ENCODE measurements at places on chromosomes 2 and 18.

- DNase-seq, result no peak
Measured at GRCh38 chr2:183186296-183186695, 62.1 kb downstream of the NUP35 start.

GRCh38 chr2:80255918-80256781, 48.4 kb downstream of the LRRTM1 start:
- DNase-seq, result no peak

GRCh38 chr18:2511451-2511850, 59.9 kb downstream of the METTL4 start:
- DNase-seq, result no peak

DNA sequence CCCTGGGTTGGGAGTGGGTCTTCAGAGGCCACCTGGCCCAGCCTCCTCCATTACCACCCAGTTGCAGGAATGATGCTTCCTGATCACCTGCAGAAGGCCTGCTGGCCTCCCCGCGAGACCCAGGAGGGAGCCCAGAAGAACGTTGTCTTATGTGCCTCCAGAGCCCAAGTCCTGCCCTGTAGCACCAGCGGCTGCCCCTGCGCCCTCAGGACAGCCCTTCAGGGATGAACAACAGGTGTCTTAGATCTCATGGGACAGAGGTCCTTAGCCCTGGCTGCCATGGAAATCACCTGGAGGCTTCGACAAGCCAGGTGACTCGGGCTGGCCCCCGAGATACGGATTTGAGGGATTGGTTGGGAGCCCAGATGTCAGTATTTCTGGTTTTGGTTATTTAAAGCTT, 278.8 kb downstream of the CELF4 start:
- no peak for DNase-seq

DNA sequence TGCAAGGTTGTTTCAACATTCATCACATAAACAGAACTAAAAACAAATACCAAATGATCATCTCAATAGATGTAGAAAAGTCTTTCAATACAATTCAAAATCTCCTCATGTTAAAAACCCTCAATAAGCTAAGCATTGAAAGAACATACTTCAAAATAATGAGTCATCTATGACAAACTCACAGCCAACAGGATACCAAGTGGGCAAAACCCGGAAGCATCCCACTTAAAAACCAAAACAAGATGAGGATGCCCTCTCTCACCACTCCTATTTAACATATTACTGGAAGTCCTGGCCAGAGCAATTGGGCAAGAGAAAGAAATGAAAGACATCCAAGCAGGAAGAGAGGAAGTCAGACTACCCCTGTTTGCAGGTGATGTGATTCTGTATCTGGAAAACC, 992.2 kb upstream of the PIK3C3 start:
- no peak for DNase-seq

- no peak for DNase-seq
Measured at GRCh38 chr18:11163665-11164064, 14.3 kb upstream of the PIEZO2 start.

GRCh38 chr2:78832481-78832880, 193.0 kb upstream of the REG3G start:
- DNase-seq, result no peak

DNA sequence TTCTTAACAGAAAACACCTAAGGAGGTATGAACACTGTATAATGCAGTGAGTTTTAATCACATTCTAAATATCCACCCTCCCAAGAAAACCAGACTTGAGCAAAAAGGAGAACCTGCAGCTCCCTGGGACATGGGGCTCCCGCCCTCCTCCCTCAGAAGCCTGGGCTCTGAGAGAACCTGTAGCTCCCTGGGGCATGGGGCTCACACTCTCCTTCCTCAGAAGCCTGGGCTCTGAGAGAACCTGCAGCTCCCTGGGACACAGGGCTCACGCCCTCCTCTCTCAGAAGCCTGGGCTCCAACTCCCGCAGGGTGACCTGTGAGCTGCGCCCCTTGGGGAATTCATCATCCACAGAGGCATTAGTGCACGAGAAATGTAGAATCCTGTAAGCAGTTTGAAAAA, 222.9 kb downstream of the SNTG2 start:
- no peak for DNase-seq

DNA sequence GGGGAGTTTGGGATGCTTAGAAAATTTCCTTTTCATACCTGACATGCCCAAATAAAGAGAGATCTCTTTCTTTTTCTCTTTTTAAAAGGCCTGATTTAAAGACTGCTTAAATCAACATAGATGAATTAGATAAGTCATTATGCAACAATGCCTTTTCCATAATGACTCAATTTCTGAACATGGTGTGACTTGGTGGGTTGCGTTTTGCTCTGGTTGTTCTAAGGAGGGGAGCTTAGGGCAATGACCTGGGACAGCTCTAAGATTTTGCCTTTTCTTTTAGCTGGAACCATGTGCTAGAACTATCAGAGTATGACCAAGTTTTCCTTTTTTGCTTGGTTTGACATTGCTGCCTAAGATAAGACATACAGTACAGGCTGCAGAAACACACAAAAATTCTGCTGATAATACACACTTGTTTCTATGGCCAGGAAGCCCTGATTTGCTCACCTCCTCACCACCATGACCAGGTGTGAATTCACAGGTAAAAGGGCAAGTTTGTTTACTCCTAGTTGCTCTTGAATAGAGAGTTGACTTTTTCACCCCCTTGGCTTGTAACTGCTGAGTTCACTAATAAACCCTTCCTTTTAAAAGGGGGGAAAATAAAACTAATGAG, 58.1 kb upstream of the IL1RL1 start:
- DNase-seq, result no peak

DNA sequence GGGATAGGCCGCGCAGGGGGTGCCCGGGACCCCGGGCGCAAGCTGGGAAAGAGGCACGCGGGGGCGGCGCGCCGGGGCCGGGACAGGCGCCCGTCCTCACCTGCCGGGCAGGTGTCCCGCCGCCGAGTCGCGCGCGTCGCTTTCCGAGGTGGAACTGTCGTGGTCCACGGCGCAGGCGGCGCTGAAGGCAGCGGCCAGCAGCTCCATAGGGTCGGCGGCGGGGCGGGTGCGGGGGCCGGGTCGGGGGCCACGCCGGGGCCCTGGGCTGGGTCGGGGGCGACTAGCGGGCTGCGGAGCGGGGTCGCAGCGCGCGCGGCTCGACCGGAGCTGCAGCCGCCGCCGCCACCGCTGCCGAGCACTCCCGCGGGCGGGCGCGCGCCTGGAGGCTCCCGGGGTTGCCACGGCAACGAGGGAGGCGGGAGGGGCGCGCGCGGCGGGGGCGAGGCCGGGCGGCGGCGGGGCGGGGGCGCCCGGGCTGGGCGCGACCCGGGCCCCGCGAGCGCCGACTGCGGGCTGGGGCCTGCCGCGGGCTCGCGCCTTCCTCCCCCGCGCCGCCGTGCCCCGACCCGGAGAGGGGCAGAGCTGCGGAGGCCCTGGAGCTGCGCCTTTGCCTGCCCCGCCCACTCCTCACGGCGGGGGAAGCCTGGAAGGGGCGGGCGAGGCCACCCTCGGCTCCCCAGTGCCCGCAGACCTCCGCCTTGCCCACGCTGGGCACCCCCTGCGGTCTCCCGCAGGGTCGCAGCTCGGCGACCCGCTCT, 57.9 kb downstream of the SNORC start:
- DNase-seq, result no peak

- no peak for DNase-seq
Measured at GRCh38 chr2:33378556-33379210, 97.8 kb upstream of the RASGRP3 start.

DNA sequence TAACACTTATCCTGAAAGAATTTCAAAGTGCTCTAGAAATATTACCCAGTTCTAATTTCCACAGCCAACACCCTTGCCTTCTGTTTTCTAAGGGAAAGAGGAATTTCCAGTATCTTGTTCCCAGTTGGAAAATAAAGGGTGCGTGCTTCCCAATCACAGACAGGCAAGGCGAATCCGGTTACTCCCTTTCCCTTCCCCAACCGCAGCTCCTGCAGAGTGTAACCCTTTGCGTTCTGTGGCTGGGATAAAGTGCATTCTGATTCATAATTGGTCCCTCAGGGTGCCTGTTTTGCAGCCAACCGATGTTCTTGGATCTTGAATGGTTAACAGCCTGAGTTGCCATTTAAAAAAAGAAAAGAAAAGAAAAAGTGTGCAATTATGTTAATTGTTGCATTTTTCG, 40.6 kb upstream of the PGAP1 start:
- no peak for DNase-seq

- no peak for DNase-seq
Measured at GRCh38 chr2:227826019-227826521, 12.4 kb downstream of the CCL20 start.

GRCh38 chr2:110790907-110791306, 58.5 kb downstream of the ACOXL start:
- DNase-seq, result no peak

DNA sequence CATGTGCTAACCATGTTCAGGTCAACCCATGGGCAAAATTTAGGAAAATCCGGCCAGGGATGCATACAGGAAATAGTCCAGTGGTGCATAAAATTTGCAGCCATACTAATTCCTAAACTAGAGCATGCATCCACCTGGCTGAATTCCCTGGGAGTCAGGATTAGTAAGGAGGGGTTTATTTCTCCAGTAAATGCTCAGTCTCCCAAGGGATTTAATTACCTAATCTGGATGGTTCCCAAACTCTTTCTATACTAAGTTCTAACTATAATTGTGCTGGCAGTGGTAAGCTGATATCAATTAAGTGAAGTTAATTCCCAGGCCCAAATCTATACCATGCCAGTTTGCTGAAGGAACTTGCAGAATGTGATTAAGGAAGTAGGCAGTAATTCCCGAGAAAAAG, 26.2 kb upstream of the EVA1A start:
- no peak for DNase-seq

- DNase-seq, result no peak
Measured at GRCh38 chr2:45844796-45845457, 193.5 kb downstream of the PRKCE start.

- no peak for DNase-seq
Measured at GRCh38 chr2:156653675-156654074, 217.5 kb downstream of the GPD2 start.

DNA sequence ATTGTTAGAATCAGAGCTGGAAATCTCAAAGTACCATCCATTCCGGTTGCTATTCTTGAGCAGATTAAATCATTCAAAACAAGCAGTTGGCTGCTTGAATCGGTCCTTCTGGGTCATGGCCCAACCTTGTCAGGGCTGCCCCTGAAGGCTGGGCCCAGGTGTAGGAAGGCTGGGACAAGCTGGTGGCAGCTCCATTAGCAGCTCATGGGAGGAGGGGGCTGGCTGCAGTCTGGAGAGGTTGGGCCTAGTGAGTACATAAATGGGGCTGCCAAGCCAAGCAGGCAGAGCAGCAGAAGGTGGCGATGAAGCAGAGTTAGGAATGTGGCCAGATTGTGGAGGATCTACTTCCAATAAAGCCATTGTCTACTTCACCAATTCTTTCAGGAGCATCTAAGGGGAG, 81.4 kb downstream of the ADCYAP1 start:
- no peak for DNase-seq

DNA sequence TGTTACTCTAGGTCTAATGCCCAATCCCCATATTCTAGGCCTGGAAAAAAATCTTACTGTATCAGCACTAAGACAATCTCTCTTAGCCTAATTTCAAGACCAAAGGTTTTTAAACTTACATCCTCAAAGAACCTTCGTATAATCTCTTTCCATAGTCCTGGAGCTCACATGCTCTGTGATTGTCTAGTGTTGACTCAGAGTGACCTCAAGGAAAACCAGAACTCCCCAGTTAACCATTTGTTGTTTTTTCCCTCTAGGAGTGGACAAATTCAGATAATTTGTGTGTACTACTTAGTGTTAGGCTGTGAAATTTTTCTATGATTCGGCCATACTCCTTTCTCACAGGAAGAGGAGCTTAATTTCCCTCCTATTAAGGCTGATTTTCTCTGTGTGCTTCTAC, 536.1 kb downstream of the SLC4A3 start:
- no peak for DNase-seq

DNA sequence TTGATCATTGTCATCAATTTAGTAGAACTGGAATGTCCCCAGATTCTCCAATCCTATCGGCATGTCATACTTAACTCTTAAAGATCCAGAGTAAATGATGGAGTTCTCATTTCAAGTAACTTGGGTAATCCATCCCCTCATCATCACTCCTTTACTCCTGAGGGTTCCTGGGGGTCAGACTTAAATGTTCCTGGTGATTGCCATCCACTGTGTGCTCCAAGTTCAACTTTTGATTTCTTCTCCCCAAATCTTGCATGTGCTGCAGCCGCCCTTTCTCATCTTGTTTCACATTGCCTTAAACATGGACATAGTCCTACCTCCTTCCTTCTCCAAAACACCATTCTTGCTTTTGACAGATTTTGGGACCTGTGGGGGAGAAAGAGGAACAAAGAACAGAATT, 43.2 kb downstream of the HNMT start:
- DNase-seq, result no peak

- DNase-seq, result no peak
Measured at GRCh38 chr2:53600815-53601214, 166.8 kb upstream of the CHAC2 start.

DNA sequence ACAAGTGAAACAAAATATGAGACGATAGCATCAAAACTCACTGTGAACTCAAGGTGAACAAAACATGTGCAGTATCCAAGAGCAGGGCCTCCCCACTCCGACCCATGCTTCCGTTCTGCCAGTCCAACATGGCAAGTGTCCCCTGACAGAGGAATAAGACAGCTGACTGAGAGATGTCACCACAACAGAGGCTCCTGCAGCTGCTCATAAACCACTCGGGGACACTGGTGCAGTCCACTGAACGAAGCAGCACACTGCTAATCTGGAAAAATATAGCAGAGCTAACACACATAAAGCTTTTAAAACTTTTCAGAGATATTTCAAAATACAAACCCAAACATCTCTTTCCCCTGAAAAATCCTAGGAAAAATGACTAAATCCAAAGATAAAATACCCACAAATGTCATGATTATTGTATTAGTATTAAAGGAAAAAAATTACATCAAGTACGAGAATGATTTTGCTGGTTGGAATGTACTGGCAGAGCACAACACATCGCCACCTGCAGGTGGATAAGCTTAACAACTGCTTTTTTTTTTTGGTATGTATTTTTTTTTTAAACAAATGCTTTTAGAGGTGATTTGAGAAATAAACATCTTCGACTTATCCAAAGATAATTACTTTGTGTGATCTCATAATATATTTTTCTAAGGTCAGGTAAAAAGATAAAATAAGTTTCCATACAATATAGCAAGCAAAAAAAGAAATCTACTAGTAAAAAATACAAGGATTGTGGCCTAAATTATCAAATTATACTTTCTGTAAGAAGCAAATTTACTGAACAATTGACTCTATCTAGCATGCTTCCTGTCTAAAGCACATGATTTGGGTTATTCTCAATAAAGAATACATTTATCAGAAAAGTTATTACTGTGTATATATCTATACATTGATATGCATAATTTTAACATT, 18.6 kb downstream of the THADA start:
- no peak for DNase-seq

- no peak for DNase-seq
Measured at GRCh38 chr2:10430886-10431622, 17.1 kb downstream of the ODC1 start.

GRCh38 chr18:22169889-22170420, 566 bp downstream of the GATA6 start:
- DNase-seq, result no peak

- DNase-seq, result no peak
Measured at GRCh38 chr2:127193967-127194280, 26.2 kb downstream of the CYP27C1 start.

- no peak for DNase-seq
Measured at GRCh38 chr2:151849413-151850010, 21.3 kb upstream of the ARL5A start.

GRCh38 chr2:46390036-46390435, 89.3 kb upstream of the TMEM247 start:
- DNase-seq, result no peak

- DNase-seq, result no peak
Measured at GRCh38 chr2:218306184-218306920, 14.0 kb upstream of the TMBIM1 start.

GRCh38 chr18:22624176-22624575, 206.5 kb upstream of the CTAGE1 start:
- no peak for DNase-seq
